ENCODE measurements at places on chromosomes 2 and 18.
A peak's percentile ranks its signal among the peaks of the same experiment; 100 is the strongest.

- DNase-seq: no peak
Observed at GRCh38 chr2:15989559-15989958, 49.2 kb downstream of the MYCN start.

- DNase-seq: no peak
Observed at GRCh38 chr2:194661431-194661830, 995.6 kb upstream of the SLC39A10 start.

GRCh38 chr2:86417961-86418360 is 23.2 kb upstream of the KDM3A start:
- no peak for DNase-seq

GRCh38 chr18:37246779-37247340 is 318.7 kb downstream of the CELF4 start:
- DNase-seq: no peak

DNA sequence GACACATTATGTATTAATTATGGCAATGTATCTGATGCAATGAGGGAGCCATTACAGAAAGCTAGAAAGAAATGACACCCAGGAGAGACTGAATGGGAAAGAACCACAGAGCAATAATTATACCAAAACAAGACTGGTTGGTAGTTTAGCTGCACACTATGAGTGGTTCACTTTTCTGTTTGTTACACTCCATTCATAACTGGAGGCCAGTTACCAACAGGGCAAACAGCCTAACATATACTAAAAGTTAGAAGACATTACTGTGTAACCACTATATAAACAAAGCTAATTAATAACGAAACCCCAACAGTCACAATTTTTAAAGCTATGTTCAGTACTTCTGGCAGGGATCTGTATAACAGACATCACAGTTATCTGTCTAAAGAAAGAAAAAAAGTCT is 49.4 kb downstream of the NBAS start:
- no peak for DNase-seq

DNA sequence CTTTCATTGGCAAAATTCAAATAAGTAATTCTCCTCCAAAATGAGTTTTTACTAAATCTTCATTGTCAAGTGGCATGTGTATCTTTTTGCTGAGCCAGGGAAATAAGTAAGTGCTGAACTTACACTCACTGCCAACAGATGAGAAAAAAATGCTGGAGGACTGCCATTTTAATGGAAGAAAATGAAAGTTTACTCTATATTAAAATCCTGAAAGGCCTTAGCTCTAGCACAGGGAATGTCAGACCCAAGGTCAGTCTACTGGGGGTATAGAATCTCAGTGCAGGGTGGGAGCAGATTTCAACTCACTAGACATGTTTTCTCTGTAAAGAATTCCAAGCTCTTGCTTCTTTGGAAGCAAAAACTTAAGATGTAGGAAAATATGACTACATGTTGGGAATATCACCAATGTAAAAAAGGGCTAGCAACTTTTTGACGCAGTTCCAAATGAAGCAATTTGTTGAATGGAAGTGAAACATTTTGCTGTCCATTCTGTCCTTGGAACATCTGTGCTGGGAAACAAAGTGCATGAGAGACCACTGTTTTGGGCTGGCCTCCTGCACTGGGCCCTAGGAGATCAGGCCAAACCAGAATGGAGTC is 127.0 kb downstream of the ST6GAL2 start:
- no peak for DNase-seq

GRCh38 chr2:207491956-207492355 is 37.8 kb upstream of the CREB1 start:
- DNase-seq: no peak

DNA sequence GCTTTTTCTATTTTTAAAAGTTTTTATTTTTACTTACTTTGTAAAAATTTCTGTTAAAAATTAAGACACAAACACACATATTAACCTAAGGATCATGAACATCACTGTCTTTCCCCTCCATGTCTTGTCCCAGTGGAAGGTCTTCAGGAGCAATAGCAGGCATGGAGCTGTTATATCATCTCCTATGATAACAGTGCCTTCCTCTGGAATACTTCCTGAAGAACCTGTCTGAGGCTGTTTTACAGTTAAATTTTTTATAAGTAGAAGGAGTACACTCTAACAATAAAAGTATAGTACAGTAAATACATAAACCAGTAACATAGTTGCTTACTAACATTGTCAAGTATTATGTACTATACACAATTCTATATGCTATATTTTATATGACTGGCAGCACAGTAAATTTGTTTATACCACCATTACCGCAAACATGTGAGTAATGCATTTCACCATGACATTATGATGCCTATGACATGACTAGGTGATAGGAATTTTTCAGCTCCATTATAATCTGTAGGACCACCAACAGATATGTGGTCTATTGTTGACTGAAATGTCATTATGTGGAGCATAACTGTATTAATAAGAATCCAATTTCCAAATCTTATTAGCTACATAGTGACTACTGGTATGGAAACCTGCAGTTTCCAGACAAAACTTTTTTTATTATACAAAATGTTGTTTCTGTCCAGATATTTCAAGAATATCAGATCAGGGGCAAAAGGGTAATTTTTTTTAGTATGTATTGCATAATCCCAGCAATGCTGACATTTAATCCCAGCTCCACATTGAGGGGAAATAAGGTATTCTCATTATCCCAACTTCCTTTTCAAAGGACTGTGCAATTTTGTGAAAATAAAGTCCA is 337.2 kb upstream of the SLC39A10 start:
- DNase-seq: no peak

DNA sequence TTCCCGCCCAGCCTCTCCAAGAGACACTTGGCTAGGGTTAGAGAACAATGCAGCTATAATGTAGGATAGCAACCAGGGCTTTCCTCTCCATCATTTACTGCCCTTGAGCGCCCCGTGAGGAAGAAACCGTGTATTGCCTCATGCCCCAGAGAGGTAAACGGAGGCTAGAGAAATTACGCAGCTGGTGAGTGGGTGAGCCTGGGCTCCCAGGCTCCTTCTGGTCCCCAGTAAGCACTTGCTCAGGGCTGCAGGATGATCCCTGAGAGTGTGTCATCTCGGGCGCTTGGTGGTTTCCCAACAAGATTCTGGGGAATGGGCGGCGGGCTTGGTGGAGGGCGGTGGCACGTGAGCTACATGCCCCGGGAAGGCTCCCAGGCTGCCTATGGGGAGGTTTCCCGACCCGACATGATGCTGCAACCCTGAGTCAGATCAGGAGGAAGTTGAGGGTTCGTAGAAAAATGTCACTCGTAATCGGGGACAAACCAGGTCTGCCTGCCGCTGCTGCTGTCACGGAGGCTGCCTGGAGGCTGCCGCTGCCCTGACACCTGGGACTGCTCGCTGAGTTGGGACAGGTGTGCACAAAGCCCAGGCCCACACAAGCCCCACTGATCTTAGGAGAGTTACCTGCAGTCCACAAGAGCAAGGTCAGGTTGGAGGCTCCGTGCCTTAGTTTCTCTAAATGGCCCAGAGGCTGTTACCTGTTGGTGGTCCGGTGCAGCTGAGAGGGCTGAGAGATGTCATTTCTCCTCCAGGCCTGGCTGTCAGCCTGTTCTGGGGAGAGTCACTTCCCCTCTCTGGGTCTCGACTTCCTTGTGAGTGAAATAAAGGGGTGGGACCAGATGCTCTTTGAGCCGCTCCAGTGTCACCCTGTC is at the start of gene GPR55:
Gene GPR55 (minus strand): TSS at position 773 of the 872 bp plus-strand sequence. CDS start 14,280 bp downstream, outside the sequence.
- peak; percentile 79 for DNase-seq

DNA sequence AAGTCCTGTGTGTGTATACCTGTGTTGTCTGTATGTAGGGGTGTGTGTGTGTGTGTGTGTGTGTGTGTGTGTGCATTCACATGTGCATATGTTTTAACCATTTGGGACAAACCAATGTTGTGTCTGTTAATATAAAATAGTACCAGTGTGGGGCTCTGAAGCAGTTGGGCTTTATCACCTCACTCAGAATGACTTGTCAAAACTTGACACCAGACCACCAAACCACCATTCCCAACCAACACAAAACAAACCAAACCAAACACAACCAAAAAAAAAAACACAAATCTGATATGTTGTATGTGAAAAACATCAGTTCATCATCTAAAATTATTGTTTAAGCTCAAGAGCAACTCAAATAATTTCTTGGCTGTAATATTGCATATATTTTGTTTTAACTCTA is 42.1 kb downstream of the CALCRL start:
- no peak for DNase-seq

DNA sequence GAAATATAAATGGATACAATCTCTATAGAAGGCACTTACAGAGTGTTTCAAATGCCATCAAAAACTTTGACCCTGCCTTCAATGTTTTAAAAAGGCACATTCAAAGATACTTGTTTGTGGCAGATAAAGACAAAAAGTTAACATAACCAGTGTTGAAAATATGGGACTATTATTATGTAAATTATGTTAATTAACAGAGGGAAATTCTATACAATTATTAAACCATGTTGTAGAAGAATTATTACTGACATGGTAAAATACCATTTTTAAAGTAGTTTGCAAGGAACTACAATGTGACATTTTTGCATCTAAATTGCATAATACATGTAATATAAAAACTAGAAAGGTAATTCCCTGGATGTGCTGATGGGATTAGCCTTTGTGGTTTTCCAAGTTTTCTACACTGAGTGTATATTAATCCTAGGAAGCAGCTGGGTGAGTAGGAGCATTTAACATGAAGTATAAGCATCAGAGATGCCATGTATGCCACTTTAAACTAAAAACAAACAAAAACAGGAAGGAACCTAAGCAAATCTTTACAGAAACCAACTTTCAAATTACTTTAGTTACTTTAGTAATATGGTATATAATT is 21.7 kb downstream of the MIB1 start:
- no peak for DNase-seq

GRCh38 chr2:40041422-40042382 is 262.6 kb upstream of the THUMPD2 start:
- DNase-seq: no peak

- DNase-seq: no peak
Observed at GRCh38 chr2:69200107-69200520, 186.9 kb downstream of the GFPT1 start.

DNA sequence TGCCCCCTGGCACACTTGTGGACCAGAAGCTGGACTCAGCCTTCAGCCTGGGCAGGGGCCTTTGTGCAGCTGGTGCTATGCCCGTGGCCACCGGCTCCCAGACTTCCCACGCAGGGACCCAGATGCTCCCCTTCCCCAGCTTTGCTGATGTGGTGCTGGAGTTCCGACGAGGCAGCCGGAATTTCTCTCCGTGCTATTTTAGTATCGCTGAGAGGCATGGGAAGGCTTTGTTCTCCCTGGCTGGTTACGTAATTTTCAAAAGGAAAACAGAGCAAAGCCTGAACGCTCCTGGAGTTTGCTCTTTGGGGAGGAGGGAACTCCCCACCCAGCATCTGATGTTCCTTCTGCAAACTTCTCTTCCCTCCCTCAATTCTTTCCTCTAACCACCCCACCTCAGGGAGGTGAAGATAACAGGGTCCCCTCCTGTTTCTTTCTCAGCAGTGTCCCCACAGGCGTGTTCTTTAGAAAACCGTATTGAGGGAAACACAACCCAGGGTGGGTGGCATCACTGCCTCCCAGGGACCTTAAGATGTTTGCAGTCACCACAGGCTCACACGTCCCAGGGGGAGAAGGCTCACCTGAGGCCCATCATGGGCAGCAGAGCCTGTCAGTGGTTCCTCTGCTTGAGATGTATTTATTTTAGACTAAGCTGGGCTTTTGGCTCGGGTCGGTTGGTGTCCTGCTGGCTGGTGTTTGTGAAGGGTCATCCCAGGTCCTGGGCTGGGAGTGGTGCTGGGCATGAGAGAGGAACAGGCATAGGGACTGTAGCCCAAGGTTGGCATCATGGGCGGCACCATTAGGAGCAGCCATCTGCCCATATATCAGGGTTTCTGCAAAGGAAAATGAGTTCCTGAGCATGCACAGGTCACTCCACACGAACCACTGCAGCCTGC is 95.0 kb downstream of the MAPK4 start:
- no peak for DNase-seq

GRCh38 chr2:130762031-130762909 is 6.9 kb downstream of the AMER3 start:
- DNase-seq: no peak

DNA sequence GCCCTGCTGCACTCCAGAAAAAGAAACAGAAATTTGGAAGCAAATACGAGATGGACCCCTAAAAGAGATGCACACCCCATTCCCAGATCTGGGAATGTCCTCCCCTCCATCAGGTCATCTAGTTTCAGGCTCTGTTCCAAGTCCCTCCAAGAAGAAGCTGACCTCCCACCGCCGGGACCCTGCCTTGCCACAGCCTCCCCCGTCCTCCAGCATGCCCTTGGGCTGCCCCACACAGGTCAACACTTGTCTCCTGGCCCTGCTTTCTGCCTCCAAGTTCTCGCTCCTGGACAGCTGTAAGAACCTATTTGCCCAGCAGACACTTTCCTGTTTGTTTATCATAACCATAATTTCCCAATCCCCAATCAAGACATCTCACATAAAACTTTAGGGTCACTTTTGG is 2.0 kb downstream of the ASPRV1 start:
- DNase-seq: peak; percentile 6

- no peak for DNase-seq
Observed at GRCh38 chr2:180944372-180944771, 36.0 kb upstream of the UBE2E3 start.

DNA sequence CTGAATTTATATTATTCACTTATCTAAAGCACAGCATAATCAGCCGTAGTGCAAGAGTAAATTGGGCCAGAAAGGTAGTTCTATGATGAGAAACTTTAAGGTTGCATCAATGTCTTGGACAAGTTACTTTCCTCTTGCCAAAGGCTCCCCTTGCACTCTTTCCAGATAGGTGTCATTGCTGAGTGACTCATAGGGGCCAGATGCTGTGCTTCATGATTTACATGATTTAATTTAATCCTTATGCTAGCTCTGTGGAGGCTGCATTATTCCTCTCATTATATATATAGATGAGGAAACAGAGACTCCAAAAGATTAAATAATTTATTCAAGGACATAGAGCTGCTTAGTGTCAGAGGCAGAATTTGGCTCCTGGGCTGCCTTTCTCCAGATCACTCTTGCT is 5.0 kb downstream of the CFAP221 start:
- no peak for DNase-seq

DNA sequence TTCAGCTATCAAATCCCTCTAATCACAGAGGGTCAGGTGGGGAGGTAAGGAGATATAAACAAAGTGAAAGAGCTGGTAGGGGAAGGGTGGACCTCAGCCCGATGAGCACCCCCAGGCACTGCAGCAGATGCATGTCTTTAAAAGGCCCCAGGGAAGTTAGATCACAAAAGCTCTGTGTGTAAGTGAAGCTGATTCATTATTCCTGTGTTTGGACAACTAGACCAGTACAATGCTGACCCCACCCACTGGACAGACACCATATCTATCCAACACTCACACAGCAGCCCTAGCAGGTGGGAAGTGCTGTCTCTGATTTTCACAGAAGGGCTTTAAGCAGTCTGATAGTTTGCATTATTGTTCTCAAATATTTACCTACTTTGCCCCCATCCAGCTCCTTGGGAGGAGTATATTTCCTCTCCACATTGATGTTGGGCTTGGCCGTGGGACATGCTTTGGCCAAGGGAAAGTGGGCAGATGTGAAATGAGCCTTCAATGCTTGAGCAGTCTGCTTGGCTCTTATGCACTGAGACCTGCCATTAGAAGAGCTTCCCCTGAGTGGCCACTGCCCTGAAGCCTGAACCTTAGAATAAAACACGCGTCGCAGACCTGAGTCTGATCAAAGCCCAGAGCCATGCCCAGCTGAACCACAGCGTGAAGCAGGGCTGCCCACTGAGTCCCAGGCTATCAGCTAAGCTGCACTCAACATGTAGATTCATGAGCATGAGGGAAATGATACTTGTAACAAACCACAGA is 111.4 kb downstream of the COPS8 start:
- DNase-seq: no peak

GRCh38 chr2:23604731-23605130 is 219.8 kb downstream of the KLHL29 start:
- DNase-seq: no peak
